ENCODE measurements at places on chromosomes 16 and 17. TPM values are rescaled to one million over a fixed set of nuclear protein-coding genes. Genes with fewer than 3 reads are reported as not detected.

CTRL gene
- total RNA-seq, result 1.7 TPM

SLC5A11 gene
- 0.36 TPM for total RNA-seq

MRPL28 gene
- 88.9 TPM for total RNA-seq

- no peak for DNase-seq
These were observed 19.5 kb upstream of the CA10 start for GRCh38 chr17:52178012-52178411.

DNA sequence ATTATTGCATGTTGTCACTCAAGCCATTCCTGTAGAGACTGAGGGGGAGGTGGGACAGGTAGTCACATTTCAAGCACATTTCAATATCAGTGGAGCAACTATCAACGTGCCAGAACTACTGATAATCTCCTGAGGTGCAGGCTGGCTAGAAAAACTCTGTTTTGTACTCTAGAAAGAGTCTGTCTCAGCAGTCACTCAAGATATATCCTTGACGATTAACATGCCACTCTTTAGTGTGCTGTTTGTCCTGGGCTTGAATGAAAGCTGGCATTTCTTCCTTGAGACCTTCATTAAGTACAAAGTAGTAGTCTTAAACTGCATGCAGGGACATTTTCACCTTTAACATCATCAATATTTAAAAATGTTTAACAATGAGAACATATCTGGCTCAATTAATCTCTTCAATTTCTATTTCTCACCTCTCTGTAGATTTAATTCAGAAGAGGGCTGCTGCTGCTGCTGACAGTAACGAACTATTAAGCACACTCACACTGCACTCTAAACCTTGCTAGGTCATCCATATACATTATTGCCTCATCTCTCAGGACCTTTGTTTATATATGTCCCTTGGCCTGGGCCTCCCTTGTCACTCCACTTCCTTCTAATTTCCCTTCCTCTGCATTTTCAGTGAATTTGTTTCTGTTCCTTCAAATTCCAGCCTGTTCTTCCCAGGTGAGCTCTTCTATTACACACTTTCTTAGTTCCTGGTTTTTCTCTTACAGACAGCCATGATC, 412.0 kb downstream of the HAPSTR1 start:
- DNase-seq, result no peak

- no peak for DNase-seq
These were observed 73.9 kb downstream of the STH start for GRCh38 chr17:46072998-46073397.

DNA sequence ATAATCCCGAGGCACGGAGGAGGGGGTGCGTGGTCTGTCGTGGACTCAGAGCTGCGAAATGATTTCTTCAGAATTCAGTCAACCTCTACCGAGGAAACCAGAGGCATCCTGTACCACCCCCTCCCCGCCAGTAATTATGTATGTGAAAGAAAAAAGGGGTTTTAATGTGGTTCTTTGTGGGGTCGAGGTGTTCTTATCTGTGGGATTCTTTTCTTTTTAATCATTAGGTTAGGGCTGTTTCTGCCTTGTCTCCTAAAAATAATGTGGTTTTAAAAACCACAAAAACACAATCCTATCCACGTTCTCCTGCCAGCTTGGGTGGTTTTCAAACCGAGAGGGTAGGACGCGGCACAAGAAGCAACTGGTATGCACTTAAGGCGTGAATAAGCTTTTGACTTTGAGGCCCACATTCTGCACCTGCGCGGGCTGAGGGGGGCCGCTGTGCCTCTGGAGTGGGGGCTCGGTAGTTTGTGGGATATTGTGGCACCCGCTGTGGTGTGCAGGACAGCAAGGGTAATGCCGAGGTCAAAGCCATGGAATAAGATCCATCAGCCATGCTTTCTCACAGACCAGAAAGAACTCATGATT, 1.0 kb downstream of the SLC47A1 start:
- no peak for DNase-seq

DNA sequence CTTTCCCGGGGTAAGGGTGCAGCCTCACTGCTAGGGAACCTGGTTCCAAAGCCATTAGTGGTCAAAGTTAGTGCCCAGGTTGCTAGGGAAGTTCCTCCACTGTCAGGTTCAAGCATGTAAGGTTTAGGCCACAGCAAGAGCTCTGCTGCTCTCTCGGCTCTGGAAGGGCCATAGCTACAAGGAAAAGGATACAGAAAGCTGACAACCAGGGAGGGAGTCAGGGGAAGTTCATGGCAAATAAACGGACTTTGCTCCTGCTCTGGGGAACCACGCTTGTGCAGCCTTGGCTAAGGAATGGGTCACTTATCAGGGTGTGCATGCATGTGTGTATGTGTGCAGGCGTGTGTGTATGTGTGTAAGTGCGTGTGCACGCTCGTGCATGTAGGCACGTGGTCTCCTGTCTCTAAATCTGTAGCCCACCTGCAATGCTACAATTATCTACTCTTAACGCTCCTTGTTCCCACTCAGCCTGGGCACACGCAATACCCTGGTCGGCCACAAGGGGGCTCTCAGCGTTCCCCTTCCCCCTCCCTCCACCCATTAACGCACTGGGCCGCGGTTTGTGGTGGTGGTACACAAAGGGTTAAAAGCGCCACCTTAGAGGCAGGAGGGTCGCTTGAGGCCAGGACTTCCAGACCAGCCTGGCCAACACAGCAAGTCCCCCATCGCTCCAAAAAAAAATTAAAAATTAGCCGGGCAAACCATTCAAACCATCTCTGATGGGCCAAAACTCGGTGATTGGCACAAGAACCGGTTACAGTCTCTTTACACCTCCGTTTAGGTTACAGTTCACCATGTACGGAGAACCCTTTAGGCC, 48.4 kb upstream of the KDM8 start:
- DNase-seq, result peak; percentile 41

GRCh38 chr17:3826191-3826590, 19.9 kb downstream of the NCBP3 start:
- DNase-seq, result no peak

DNA sequence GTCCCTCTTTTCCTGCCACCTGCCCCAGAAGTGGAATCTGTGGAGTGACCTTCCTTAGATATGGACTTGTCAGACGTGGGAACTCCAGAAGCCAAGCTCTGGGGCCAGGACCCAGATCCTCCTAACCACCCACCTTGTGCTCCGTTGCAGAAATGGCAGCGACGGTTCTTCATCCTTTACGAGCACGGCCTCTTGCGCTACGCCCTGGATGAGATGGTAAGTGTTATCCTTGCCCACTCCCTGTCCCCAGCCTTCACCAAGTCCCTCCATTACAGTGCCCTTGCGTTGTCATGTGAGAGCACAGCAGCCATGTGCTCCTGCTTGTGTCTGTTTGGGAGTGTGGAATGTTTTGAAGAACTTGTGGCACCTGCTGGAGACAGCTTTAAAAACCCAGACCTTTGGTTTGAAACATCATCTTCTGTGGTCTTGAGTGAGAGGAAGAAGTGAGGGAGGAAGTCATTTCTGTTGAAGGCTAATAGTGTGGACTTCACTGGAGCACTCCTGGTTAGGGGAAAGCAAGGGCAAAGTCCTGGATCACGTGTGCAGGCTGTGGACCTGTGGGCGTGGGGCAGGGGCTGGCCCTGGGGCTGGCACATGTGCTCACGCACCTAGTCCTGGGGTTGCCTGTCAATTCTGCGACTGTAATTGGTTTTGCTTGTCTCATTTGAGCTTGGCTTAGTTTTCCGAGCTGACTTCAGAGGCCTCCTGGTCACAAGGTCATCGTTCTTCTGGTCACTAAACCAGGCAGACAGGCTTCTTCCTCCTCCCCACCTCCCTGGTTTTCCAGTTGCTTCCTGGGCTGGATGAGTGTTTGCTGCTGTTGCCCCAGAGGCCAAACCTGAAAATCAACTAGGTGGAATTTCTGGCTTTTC, 35.8 kb downstream of the MPRIP start:
- DNase-seq, result no peak

DNA sequence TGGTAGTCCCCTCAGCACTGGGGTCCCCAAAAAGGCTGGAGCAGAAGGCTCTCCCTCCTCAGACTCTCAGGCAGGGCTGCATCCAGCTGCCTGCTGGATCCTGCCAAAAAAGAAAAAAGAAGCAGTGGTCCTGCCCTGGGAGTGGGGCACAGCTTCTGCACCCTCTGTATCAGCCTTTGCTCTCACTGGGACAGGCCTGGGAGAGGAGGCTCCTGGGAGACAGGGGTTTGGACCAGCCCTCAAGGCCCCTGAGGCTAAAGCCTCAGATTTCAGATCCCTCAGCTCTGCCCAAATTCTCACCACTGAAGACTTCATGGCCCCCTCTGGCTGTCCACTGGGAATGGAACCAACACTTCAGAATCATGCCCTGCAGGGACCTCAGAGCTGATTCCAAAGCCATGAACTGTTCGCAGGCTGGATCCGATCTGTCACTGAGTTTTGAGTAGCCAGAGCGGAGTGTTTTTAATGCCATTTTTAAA, 96.9 kb downstream of the C16orf78 start:
- no peak for DNase-seq

DNA sequence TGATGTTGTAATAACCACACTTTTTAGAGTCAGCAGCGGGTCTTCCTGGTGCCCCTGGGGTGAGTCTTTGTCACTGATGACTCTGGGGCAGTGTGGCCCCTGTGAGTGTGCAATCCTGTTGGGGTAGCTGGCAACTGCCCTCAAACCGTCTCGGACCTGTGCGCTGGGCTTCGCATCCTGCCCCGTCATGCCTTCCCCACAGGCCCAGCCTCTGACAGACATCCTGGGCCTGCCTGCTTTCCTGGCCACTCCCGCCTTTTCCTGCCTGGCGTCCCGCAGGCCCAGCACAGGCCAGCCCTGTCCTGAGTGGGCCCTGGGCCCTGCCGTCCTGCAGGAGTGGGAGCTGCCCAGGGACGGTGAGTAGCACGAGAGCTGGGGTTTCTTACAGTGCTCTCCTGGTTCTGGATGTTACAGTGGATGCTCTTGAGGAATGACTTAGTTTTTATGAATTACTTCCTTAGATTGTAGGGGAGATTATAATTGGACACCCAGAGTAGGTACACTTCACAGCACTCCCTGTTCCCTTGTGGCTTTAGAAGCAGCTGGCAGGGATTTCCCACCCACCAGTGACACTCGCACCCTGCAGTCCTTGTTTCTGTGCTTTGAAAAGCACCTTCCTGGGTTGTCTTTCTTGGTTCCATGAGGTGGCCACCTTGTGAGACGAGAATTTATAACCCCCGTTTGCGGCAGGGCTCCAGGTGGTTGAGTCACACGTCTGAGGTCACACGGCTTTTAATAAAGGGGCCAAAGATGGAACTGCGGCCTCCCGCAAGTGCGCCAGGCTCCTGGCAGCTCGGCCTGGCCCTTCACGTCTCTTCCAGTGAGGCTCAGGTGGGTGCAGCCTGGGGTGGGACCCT, 50.0 kb upstream of the CAPN15 start:
- DNase-seq, result no peak
